Hindlimb muscle (tissue), 1 donor: ENCODE measurements at places on chromosomes 2 and 18.

DNA sequence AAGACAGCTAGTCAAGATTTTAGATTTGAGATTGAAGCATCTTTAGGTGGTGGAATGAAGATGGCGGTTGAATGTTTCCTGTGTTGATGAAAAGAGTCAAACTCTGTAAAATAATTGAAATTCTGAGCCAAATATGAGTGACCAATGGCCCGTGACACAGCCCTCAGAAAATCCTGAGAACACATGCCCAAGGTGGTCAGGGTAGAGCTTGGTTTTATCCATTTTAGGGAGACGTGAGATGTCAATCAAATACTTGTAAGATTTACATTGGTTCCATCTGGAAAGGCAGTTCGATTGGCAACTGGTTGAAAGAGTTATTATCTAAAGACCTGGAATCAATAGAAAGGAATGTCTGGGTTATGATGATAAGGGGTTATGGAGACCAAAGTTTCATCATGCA lies 198.0 kb upstream of the AGAP1 start:
- no peak for DNase-seq

DNA sequence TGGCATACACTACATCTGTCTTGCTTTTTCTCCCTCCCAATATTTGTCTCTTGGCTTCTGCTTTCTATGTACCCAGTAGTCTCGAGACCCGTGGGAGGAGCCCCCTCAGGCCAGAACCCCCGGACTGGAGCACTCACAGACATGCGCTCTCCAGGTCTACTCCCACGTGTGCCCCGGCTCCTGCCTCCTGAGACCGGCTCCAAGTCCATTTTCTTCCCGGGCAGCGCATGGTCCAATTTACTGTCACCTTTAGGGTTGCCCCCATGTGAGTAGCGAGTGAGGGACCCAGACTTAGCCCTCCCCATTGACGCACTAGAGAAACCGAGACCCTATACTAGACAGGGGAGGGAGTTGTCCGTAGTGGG lies 11.8 kb upstream of the TEX51 start:
- DNase-seq, result no peak

DNA sequence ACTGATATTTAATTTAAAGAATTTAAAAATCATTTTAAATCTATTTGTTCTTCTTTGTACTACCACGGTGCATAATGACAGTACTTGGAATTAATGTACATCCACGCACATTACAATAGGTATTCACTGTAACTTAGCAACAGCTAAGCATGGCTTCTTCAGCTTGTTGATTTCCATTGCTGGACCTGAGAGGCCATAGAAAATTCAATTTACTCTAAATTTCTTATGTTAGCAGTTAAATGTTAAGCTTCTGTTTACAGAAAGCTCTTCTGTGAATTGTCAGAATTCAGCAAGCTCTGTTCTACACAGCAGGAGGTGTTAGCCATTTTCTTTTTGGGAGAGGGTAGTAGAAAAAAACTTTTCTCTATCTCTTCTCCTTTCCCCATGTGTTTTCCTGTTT lies 1149.3 kb upstream of the CDH2 start:
- DNase-seq, result no peak

DNA sequence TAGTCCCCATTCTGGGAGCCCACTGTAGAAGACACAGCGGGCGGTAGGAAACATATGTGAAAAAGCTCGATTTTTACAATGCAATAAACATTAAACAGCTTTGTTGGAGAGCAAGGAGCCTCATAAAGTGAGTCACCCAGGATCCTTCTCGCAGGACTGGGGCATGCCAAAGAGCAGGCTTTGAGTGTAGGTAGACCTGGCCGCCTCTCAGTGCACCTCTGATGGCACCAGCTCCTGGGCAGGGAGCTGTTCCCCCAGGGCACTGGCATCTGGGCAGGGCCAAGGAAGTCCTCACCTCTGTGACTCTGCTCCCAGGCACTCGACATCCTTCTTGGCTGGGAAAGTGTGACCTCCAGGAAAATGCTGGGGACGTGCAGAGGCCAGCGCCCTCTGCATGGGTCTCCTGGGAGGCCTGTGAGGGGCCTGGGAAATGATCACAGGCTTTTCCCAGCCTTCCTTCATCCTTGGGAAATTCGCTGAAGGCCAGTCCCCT lies 94.2 kb downstream of the POLR1A start:
- DNase-seq, result no peak

- no peak for DNase-seq
These were observed 46.5 kb downstream of the MBP start for GRCh38 chr18:77086034-77086433.

DNA sequence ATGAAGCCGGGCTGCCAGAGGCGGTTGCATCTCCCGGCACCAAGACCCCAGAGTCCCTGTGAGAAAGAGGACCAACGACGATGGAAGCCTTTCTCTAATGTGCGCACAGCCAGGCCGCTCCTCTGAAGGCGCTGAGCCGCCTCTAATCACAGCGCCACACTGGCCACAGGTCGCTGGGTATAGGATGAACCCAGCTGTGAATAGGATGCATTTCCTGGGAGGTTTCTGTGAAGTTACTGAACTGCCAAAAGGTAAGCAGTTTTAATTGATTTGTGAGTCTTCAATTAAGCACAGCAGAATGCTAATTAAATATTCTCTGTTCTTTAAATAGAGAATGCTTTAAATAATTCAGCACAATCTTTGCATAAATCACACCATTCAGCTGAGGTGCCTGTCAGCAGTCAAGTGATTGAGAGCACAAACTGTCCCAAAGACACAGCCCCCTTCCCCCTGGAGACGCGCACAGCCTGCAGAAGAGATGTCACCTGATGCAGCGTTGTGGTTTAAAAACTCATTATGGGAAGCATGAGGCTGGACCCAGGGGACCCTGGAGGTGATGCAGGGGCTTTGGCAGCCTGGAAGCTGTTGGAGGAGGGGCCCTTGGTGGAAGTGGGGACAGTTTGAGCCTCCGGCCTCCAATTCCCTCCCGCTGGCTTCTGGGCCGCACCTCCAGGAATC lies 98.1 kb downstream of the RTP5 start:
- DNase-seq, result no peak

DNA sequence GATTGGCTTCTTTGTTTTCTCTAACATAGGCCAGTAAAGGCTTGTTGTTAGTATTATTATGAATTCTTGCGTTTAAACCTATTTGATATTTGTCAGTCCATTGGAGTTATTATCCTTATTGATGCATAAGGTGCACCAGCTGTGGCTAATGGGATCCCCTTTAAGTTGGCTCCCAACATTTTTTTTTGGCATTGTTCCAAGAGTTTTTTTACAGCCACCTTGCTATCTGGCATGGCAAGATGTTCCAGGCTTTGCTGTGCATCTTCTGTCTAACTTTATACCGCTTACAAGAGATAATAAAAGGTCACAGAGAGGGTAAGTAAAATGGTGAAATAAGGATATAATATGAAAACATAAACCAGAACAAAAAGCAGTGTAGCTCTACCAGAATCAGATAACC lies 157.5 kb upstream of the TACR1 start:
- no peak for DNase-seq

DNA sequence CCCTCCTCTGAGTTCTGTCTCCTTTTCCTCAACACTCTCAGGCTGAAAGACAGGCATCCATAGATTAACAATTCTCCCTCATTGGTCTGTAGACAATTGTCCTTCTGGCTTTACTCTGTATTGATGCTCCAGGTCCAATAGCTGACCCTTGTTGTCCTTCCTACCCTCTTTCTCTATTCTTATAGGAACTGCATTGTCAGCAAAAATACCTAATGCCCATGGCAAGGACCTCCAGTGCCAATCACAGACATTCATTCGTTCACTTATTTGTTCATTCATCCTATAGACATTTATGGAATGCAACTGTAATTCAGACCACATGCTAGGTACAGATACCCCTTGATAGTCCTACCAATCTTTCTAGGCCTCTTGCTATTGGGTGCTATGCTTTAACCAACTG lies 69.8 kb upstream of the DTNA start:
- DNase-seq, result no peak

DNA sequence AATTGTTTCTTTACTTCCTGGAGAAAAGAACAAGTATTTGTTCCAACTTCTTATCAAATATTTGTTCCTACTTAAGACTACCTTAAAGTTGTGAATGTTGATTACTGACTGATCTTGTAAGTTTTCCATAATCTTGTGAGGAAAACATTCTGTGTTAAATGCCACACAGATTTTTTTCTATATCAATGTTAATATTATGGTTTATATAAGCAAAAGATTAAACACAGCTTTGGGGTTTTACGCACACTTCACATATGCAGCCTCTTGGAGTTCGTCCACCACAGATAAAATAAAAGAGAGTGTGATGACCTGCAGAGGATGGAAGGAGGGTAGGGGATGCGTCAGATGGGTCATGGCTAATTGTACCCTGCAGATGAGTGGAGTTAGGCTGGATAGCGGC lies 780.0 kb upstream of the SALL3 start:
- DNase-seq, result no peak

DNA sequence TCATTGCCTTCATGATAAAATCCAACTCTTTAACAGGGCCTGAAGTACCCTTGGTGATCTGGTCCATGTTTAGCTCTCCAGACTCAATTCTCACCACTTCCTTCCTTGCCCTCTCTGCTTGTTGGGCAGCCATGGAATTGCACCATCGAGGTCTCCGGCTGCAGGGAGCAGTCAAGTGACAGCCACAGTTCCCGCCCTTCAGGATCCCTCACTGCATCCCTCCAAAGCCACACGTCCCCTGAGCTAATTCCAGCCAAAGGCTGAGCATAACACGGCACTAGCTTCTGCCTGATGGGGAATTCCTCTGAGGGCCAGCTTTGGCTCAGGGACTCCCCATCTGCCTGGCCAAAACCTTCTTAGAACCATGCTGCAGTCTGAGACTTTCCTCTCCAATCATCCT lies 47.4 kb upstream of the SLC1A4 start:
- DNase-seq, result no peak

DNA sequence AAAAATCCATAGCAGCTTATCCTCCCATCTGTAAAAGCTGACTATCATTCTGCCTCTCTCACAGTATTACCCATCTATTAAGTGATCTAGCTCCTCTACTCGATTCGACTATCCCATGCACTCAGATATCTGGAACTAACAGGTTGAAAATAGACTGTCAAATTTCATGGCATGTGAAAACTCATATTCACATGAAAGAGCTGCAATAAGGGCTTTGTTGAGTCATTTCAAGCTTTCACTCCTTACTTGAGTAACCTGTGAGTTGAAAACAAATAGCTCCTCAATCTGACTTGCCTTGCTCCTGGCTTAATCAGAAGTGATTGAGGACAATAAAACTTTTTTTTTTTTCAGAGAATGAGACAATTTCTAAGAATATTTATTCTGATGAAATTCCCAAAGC lies 192.4 kb upstream of the ERBB4 start:
- no peak for DNase-seq
